H7 (cell line): ENCODE measurements at places on chromosomes 4 and X. TPM values are rescaled to one million over a fixed set of nuclear protein-coding genes. Genes with fewer than 3 reads are reported as not detected.

DNA sequence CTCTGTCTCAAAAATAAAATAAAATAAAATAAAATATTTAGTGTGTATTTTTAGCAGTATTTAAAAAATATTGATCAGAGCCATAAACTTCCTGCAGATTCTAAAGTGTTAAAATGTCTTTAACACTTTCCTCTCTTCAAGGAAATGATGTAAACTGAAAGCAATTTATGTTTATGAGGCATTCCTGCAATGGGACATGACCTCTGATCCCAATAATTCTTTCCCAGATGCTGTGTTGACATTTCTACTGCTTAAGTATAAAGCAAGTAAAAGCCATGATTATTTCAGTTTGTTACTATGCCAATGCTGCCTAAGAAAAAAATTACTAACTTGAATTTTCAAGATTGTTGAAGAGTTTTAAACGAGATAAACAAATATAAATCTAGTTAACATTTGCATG is 29.0 kb downstream of the COQ2 start:
- DNase-seq = no peak

GRCh38 chr4:99300934-99301333 is 10.1 kb upstream of the ADH1A start:
- no peak for DNase-seq

GRCh38 chr4:145207934-145208333 is 27.5 kb upstream of the OTUD4 start:
- DNase-seq = no peak

- no peak for DNase-seq
Observed at GRCh38 chr4:119124352-119124751, 11.3 kb upstream of the MYOZ2 start.

DNA sequence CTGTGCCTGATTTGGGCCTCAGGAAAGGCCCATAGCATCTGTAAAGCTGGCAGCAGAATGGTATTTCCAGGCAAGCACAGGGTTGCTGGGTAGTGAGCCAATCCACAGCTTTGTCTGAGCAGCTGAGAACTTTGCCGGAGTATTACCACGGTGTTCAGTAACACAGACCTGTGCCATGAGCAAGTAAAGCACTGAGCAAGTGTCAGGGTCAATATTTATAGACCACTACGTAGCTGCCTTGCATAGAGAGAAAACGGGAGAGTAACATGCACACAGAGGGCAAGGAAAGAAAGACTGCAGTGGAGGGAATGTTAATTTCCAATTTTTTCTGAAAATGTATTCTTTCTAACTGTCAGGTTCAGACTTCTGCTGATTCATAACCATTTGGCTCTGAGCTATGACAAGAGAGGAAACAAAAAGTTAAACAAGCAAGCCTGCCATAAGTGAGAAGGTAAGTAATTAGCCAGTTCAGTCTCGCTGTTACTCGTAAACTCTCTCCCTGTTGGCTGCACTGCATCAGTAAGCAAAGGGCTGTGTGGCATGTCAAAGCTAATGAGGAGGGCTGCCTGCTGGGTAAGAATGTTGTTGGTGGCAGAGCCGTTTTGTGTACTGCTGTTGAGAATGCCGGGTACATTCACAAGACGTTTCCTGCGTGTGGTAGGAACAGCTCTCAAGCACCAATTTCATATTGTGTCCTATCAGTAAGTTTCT is 238.1 kb downstream of the BMPR1B start:
- peak; percentile 1 for DNase-seq

DNA sequence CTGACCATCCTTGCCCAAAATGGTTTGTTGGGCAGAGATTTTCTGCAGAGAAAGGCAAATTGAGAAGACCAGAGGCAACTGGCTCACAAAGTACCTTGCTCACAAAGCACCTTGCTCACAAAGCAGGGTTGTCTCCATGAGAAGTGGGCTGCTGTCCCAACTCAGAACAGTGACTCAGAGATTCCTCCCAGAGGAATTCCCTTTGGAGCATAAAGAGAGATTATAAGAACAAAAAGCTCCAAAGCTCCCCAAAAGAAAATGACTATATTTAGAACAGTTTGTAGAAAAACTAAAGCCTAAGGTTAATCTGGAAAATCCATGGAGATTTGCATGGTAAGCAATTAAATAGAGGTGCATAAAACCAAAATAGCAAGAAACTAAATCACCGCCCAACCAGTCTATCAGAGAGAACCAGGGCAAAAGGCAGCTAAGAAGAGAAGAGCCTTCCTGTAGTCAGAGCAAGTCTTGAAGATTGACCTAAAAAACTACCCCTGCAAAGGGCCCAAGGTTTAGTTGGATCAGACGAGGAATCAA is 731.4 kb downstream of the FAT4 start:
- no peak for DNase-seq

Gene ANXA3
- 30.7 and 37.9 TPM in 2 replicates for total RNA-seq

Gene NAP1L2
- 12.2 and 12.5 TPM in 2 replicates for total RNA-seq

Gene CYLC1
- not detected in 2 replicates for total RNA-seq
